Left cardiac atrium (tissue), 4 donors: ENCODE measurements at places on chromosomes 1 and 21. TPM values are rescaled to one million over a fixed set of nuclear protein-coding genes. Genes with fewer than 3 reads are reported as not detected.

Gene PTPN7
- 1.3 TPM for total RNA-seq

Gene STRIP1
- 19.0 TPM for total RNA-seq

Gene ATP5PO
- total RNA-seq = 568 TPM

Gene ROR1
- 14.7 TPM for total RNA-seq

Gene SLC6A9
- 1.3 TPM for total RNA-seq

Gene CRB1
- 0.26 TPM for total RNA-seq

Gene MXRA8
- 44.3 TPM for total RNA-seq

Gene FTCD
- total RNA-seq = 1.6 TPM

Gene TSPAN2
- total RNA-seq = 15.1 TPM

Gene VWA1
- 66.4 TPM for total RNA-seq

Gene TOMM20
- total RNA-seq = 69.3 TPM

Gene HLX
- 4.5 TPM for total RNA-seq

Gene PRKCZ
- 12.4 TPM for total RNA-seq
